NCI-H460 (cell line): ENCODE measurements at places on chromosomes 3 and 15.
A peak's percentile ranks its signal among the peaks of the same experiment; 100 is the strongest.

DNA sequence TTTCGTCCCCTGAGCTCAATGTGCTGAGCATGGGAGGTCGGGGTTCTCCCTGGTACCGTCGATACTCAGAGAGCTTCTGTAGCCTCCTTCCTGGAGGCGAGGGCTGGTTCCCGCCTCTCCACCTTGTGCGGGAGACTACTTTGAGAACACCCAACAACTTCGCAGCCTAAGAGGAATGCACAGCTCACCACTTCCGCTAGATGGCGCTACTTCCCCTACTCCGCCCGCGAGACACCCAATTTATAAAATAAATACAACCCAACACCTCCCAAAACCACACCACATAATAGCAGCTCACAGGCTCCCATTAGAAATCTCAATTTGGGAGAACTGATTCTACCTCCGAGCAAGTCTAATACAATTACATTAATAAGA is 1.2 kb downstream of the RGMA start:
- peak; percentile 48 for DNase-seq

DNA sequence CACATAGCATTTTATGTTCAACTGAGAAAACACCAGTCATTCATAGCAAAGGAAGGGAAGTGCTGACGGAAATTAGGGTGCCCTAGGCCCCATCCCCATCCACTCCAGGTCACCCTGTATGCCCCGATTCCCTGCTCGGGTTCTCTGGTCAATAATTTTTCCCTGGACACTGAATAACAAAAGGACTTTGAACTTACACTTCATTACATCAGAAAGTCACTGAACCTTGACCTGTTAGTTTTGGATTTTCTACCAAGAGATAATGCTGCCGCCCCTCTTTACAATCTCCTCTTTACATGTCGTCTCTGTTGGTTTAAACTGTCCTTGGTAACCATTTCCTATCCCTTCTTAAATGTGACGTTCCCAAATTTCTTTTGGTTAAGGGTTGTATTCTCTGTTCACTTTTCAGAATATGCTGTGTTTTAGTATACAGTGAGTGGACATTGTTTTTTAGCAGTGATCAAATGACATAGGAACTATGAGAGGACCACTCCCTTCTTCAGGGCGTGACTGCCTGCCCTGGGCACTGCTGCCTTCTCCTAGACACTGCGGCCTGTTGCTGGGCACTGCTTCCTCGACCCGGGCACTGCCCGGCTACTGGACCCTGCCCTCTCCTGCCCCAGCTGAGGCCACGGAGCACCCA is 13.6 kb upstream of the AHSG start:
- no peak for DNase-seq

DNA sequence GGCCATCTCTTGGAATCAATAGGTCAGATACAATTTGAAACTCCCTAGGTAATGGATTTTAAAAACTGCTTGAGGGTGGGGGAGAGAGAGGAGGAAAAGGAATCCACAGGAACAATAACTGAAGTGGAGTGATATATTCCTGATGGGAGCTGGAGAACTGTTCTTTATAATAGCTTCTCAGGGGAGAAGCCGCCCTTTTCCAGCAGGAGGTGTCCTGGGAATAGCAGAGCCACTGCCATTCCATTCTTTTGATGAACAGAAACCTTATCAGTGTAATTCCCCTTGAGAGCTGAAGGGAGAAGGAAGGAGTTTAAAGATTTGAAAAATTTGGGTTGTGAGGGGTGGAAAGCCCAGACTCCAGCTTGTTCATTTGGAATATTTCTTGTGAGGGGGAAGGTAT is 504.9 kb upstream of the DPH6 start:
- DNase-seq, result no peak

DNA sequence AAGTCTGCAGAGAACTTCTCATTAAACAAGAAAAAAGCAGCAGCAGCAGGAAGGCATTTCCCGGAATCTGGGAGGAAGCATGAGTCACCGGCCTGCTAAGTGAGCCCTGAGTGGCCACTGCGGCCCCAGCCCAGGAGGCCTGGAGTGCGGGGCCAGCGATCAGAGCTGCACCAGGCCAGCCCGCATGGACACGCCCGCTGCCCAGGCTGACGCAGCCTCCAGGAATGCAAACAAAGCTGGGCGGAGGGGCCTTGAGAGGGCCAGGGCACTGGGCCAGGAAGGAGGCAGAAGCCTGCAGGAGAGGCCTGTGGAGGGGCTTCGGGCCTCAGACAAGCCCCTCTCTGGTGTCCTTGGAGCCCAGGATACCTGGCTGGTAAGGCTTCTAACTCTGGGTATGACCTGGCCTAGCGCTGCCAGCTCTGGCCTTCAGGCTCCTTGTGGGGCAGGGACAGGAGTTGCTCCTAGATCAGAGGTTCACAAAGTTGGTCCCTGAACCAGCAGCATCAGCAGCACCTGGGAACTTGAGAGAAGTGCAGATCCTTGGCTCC is 101.2 kb downstream of the SMAD6 start:
- DNase-seq, result peak; percentile 95

GRCh38 chr3:149808209-149808829 is 4.7 kb upstream of the RNF13 start:
- peak; percentile 57 for DNase-seq
